NCI-H1048 (cell line): ENCODE measurements at places on chromosomes 4 and X.

- no peak for DNase-seq
Measured at GRCh38 chrX:11462136-11462535, 168.9 kb downstream of the AMELX start.

GRCh38 chr4:8741513-8742226 lies 130.0 kb downstream of the HMX1 start:
- DNase-seq: no peak

GRCh38 chr4:159551281-159551680 lies 448.4 kb downstream of the RAPGEF2 start:
- no peak for DNase-seq

- DNase-seq: peak; percentile 24
Measured at GRCh38 chrX:53686151-53686885, at the start of gene HUWE1. Gene HUWE1, minus strand, starts transcription at chrX:53686719. Its CDS starts 32,612 bp downstream, at chrX:53654107.

GRCh38 chr4:121154103-121154515 lies 10.0 kb downstream of the TNIP3 start:
- no peak for DNase-seq

GRCh38 chrX:1781766-1782165 lies 166.9 kb downstream of the ASMT start:
- DNase-seq: no peak

GRCh38 chr4:147773261-147774184 lies 41.6 kb downstream of the ARHGAP10 start:
- no peak for DNase-seq

DNA sequence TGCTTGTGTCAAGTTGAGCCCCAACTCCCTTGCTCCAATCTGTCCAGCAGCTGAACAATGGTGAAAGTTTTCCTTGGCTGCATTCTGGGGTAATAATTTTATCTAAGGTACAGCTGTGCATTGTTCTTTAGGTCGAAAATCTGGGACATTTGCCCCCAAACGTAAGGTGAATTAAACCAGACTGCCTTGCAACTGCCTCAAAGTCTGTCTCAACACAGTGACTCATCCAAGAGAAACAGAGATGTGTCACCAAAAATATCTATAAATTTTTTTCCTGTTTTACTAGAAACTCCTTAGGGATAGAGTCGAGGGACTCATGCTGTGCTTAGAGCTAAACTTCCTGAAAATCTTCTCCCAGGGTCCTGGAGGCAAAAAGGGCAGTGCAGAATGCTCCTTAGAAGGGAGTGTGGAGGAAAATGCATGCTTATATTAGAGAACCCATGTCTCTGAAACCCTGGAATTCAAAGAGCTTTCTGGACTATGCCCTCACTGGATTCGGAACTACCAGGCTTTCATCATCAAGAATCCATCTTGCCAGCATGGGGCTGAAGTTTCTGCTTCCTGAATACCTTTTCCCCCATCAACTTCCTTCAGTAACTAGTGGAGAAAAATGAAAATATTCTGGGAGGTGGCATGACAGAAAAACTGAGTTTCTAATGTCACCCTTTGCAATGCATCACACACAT lies 115.7 kb downstream of the PALLD start:
- DNase-seq: no peak

- no peak for DNase-seq
Measured at GRCh38 chrX:119635799-119636198, 29.6 kb upstream of the NKRF start.

- DNase-seq: no peak
Measured at GRCh38 chr4:25213347-25213979, 20.4 kb upstream of the PI4K2B start.

DNA sequence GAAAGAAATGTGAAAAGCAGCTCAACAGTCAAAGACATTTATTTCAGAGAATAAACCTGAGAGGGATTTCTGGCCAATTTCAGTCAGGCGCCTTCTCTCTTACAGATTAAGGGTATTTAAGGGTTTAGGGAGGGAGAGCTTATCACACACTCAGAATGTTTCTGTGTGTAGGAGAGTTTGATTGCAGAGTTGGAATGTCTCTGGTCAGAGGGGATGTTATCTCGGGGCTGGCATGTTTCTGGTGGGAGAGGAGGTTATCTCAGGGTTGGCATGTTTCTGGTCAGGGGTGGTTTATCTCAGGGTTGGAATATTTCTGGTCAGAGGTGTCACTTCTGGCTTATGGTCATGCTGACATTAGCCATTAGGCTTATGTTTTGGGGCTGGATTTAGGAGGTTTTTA lies 1920.5 kb upstream of the PCDH7 start:
- DNase-seq: no peak

DNA sequence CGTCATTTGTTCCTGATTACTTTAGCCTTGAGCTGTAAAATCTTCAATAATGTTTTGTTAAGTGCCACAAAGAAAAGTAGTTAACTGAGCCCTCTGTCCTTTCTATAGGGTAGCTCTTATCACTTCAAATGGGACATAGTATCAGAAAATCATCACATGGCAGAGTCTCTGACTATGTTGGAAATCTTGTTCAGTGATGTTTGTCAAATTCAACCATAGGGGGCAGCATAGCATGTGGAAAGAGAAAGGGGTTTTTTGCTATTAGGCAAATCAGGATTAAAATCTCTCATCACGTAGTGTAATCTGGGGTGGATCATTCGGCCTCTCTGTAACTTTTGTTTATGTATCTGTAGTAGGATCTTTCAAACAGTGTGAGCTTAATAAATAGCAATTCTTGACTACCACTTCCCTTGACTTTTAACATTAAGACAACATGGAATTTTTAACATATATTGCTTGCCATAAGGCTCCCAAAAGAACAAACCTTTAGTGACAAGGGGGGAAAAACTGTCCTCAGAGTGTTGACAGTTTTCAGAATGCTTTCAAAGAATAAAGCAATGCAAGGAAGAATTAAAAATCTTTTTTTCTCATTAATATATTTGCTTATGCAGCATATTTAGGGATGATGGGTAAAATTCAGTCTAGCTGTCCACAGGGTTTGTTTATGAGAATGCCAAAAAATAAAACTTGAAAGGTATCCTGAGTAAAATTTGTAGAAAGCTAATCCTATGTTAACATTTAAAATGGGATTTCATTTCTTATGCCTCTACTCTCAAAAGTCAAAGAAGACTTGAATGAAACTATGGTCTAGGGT lies 127.2 kb downstream of the FBXW7 start:
- DNase-seq: peak; percentile 17

DNA sequence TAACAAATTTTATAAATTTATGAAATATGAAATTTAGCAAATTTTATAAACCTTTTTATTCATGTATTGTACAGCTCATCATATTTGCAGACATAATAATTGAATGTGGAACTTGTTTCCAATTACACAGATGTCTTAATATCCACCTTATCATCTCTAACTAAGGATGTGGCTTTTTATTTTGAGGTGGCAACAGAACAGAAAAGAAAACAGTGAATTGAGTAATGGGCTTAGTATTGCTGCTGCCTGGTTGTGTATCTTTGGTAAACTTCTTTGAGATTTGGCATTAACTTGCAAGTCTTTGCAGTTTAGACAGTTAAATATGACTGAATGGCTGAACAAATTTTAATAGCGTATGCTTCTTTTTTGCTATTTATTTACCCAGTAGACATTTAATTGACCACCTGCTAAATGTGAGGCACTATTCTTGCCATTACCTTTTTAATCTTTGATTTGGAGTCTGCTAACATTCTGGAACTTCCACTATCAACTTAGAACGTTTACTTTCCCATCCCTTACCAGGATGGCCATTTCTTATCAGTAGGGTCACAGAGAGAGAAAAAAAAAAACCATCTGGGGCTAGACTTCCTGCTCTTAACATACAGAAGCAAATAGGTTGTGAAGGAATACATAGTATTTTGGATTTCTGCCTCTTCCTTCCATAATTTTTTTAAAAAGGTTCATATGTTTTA lies 44.8 kb downstream of the CLCN3 start:
- DNase-seq: no peak

- no peak for DNase-seq
Measured at GRCh38 chr4:7788193-7788592, 151.5 kb downstream of the AFAP1 start.

GRCh38 chr4:107035819-107036583 lies at the start of gene DKK2:
Gene DKK2, minus strand, starts transcription at chr4:107036313. Its CDS starts 722 bp downstream, at chr4:107035591.
- no peak for DNase-seq

GRCh38 chr4:108139089-108139488 lies 29.6 kb downstream of the LEF1 start:
- no peak for DNase-seq

GRCh38 chr4:80189956-80190677 lies 7.2 kb upstream of the PRDM8 start:
- no peak for DNase-seq

DNA sequence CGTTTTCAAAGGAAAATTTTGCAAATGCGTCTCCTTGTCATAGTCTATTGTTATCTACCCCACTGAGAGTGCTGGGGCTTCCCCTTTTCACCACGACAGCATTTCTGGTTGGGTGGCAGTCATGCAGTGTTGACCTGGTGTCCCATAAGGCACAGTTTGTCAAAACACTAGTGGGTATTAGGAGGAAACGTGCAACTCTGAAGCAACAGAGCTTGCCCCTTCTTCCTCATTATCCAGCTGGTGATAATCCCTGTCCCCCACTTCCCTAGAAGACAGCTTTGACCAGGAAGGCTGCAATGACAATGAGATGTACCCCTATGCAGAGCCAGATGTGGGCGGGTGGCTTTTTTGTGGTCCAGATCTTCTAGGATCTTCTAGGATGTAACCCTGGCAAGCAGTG lies 1.8 kb downstream of the TBC1D1 start:
- no peak for DNase-seq

DNA sequence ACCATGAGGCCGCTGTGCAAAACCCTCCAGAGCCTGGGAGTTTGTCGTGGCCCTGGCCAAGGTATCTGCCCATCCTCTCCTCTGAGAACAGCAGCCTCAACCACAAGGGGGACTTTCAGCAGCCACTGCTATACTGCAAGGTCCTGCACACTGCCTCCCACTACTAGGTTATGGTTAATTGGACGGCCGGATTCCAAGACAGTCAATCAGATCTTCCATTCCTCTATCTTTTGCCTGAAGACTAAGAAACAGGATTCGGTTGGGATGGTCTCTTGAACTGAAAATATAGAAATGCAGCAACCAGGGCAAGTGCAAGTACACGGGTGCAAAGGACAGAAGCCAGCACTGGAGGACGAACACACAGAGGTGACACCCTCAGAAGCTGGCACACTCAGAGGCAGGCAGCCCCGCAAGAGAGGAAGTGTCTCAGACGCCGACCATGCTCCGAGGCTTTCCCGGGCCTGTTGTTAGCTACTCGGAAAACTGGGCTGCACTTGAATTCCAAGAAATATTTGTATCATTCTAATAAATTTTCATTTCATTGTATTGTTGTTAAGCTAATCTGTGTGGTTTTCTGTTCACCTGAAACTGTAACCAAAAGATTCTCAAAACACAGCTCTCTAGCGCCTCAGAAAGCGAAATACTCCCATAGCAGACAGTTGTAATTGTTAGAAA lies 63.3 kb downstream of the AFAP1 start:
- DNase-seq: no peak

DNA sequence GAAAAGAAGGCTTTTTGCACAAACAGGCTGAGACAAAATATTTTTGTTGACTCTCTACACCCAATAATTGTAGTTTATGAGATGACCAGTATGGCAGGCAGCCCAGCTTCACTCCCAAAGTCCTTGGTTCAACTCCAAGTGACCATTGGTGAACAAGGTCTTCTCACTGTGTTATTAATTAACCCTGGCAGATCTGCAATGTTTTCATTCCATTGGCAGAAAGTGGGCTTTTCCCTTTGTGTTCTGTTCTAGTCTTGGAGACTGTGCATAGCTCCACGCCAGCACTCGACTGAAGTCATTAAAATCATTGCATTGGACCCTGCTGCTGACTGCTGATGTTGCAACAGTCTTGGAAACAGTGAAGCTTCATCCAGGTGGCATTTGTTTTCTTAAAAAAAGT lies 277.3 kb upstream of the HAND2 start:
- DNase-seq: no peak

GRCh38 chr4:186726426-186727168 lies 2.9 kb upstream of the FAT1 start:
- DNase-seq: peak; percentile 27

GRCh38 chr4:160864253-160864652 lies 1299.5 kb downstream of the FSTL5 start:
- no peak for DNase-seq

- DNase-seq: no peak
Measured at GRCh38 chr4:173185847-173186510, 17.4 kb downstream of the GALNT7 start.

DNA sequence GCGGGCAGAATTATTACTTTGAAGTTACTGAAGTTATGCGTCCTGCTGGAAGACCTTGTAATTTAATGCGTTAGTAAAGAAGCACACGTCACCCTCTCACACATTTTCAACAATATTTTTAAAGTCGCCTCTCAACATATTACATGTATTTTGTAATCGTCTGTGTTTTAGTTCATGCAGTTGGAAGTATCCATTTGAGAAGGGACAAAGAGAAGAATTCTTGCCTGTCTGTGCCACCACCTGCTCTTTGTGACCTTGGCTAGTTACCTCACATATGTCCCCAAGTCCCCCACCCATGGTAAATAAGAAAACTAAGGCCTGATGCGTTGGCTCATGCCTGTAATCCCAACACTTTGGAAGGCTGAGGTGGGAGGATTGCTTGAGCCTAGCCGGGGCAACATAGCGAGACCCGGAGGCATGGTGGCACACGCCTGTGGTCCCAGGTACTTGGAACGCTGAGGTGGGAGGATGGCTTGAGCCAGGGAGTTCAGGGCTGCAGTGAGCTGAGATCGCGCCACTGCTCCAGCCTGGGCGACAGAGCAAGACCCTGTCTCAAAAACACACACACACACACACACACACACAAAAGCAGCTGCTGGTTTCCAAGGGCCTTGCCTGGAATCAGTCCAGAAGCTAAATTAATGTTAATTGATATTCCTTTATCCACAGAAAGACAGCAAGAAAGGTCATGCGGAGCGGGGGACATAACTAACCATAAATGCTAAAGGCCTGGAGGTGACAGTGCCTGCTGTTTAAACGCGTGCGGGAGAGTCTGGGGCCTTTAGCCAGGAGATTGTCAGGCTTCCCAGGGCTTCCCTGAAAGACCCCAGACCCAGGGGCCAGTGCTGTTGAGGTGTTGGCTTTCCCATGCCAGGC lies 811 bp downstream of the TMEM187 start:
- DNase-seq: no peak

DNA sequence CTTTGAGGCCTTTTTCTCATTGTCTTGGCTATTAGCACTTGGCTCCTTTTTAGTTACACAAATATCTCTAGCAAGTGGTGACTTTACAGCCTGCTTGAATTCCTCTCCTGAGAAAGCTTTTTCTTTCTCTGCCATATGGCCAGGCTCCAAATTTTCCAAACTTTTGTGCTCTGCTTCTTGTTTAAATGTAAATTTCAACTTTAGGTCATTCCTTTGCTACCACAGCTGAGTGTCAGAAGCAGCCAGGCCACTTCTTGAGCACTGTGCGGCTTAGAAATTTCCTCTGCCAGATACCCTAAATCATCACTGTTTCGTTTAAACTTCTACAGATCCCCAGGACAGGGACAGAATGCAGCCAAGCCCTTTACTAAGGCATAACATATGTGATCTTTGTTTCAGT lies 222.4 kb downstream of the FBXO8 start:
- no peak for DNase-seq

DNA sequence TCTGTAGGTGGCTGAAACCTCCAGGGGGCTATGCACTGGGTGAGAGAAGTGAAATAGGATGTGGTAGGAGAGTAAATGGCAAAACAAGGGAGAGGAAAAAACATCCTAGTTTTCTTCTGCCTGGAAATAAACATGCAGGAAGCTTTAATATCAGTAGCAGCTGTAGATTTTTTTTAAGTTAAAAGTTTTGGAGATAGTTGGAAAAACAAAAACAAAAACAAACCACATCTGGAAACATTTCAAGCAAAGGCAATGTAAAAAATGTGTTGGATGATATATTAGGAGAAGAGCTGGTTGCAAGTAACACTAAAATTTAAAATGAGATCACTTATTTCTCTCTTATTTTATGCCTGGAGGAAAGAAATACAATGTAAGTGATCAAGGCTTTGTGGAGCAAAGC lies 388.0 kb downstream of the SPRY1 start:
- DNase-seq: no peak
